ENCODE measurements at places on chromosomes 1 and 21.

- DNase-seq: no peak
Measured at GRCh38 chr1:230260831-230261230, 165.3 kb downstream of the PGBD5 start.

GRCh38 chr21:39251326-39251725 is 62.1 kb downstream of the BRWD1 start:
- no peak for DNase-seq

DNA sequence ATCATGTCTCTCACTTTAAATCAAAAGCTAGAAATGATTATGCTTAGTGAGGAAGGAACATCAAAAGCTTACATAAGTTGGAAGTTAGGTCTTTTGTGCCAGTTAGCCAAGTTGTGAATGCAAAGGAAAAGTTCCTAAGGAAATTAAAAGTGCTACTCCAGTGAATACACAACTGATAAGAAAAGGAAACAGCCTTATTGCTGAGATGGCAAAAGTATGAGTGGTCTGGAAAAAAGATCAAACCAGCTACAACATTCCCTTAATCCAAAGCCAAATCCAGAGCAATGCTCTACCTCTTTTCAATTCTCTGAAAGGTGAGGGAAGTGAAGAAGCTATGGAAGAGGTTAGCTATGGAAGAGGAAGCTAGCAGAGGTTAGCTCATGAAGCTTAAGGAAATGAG is 378.7 kb downstream of the KCNT2 start:
- no peak for DNase-seq

GRCh38 chr1:116919802-116920201 is 10.1 kb downstream of the PTGFRN start:
- DNase-seq: no peak

DNA sequence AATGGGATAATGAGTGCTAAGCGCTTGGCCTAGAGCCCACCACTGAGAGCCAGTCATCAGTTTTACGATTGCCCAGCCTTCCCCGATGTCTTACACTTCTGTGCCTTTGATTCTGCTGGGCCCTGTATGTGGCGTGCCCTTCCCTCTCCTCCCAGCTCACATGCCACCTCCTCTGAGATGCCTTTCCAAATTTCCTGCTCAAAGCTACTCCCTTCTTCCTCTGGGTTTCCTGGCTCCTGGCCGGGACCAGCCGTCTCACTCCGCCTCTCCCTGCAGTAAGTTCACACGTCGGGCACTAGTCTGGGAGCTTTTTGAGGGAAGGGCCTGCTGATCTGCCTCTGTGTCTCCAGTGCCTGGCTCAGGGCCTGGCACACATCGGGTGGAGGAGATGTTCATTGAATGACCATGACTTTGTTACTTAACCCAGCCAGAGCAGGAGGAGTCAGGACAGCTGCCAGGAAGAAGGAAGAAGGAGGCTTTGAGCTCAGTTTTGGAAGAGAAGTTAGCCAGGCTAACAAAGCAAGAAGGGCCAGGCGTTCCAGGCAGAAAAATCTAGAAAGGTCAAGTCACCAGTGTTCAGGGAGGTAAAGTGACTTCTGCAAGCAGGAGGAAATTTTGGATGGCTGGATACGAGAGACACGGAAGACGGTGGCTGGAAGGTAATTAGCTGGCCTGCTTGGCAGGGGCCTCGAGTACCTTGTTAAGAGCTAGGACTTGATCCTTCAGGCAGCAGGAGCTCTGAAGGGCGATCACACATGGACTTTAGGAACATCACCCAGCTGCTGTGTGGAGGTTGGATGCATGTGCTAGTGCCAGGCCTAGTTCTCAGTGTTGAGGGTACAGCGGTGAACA is 63.6 kb downstream of the EPHB2 start:
- no peak for DNase-seq

- no peak for DNase-seq
Measured at GRCh38 chr1:22556391-22557104, 6.7 kb upstream of the EPHA8 start.

DNA sequence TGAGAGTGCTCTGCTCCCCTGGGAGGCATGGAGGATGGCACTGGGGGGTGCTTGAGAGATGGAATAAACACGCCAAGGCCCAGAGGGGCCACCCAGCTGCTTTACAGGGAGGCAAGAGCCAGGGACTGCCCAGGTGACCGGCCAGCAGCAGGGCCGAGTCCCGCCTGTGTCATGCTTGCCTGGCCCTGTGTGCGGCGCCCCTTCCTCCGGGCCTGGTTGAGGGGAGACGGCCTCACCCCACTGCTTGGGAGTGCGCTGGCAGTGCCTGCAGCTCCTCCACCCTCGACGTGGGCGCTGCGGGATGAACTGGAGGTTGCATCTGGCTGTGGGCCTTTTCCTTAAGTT is 33.1 kb upstream of the COL6A2 start:
- no peak for DNase-seq

DNA sequence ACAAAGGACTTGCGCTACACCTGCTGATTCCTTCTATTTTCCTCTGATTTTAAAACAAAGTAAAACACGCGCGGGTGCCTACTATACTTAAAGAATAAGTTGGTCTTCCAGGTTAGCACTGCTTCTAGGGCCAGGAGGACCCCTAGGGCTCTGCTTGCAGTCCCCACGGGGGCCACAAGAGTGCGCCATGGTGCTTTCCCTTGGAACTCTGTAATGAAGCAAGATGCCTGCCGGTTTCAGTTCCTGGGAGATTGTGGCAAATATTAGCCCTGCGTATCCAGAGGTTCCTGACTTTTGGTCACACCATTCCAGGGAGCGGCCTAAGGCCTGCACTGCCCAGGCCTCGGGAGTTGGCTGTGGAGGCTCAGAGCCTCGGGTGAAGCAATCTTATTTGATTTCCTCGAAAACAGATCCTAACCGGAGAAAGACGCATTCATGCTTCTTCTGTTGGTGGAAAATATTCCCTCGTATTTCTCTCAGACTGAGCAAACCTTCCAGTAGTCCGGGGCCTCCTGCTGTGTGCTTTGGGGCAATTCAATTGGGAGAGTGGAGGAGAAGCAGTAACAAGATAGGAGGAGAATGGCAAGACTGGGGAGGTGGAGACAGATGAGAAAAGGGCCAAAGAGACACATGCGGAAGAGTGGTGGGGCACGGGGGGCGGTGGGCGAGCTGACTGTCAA is 25.3 kb downstream of the ADAM30 start:
- peak; percentile 34 for DNase-seq

- no peak for DNase-seq
Measured at GRCh38 chr1:10980841-10981727, 31.4 kb upstream of the TARDBP start.

- no peak for DNase-seq
Measured at GRCh38 chr1:196302981-196303380, 305.3 kb downstream of the KCNT2 start.

- DNase-seq: no peak
Measured at GRCh38 chr1:44784094-44785028, 3.6 kb downstream of the BEST4 start.

DNA sequence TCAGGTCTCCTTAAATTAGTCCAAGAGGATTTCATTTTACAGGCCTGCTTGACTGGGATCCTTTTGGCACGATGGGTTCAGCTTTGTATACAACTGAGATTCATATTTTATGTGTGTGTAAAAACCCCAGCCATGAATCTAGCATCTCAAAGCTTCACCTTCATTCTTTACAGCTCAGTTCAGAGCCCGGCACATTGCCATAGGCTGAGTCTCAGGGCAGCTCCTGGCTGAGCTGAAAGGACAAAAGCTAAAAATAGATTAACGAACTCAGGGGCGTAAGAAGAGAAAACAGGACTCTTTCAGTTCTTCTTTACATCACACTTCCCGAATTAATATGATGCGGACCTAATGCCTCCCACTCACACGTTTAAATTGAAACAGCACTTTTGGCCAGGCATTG is 262.8 kb upstream of the PBX1 start:
- DNase-seq: no peak

- no peak for DNase-seq
Measured at GRCh38 chr21:26177187-26177586, 6.6 kb upstream of the APP start.

DNA sequence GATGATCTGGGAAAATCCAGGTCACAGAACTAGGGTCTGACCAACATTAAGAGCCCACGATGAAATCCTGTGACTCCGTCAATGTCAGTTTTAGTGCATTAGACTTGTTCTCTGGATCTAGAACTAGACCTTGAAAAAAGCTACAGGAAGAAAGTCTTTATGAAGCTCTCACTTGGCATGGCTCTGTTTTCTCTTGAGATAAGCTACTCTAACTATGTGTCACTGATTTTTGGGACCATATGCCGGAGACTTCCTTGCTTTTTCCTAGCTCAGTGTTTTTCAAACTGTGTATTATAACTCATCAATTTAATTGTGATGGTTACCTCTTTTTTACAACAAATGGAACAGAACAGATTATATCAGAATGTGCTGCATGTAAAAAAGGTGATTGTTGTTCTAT is 379.7 kb upstream of the DAB1 start:
- DNase-seq: no peak

DNA sequence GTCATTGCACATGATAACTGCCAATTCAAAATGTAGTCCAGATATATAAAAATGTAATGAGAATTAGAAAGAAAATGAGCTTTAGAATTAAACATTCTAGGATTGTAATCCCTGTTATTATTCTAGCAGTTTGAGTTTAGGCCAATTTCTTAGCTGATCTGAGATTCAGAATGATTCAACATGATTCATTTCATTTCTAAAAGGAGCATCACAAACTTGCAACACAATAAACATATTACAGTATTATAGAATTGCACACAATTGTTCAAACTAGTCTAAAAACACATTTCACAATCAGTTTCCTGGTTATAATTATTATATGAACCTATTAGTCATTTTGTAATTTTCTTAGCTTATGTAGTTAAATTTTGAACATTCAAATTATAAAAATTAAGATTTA is 43.3 kb upstream of the TSHB start:
- DNase-seq: no peak

GRCh38 chr1:219020386-219020785 is 153.3 kb upstream of the LYPLAL1 start:
- no peak for DNase-seq

DNA sequence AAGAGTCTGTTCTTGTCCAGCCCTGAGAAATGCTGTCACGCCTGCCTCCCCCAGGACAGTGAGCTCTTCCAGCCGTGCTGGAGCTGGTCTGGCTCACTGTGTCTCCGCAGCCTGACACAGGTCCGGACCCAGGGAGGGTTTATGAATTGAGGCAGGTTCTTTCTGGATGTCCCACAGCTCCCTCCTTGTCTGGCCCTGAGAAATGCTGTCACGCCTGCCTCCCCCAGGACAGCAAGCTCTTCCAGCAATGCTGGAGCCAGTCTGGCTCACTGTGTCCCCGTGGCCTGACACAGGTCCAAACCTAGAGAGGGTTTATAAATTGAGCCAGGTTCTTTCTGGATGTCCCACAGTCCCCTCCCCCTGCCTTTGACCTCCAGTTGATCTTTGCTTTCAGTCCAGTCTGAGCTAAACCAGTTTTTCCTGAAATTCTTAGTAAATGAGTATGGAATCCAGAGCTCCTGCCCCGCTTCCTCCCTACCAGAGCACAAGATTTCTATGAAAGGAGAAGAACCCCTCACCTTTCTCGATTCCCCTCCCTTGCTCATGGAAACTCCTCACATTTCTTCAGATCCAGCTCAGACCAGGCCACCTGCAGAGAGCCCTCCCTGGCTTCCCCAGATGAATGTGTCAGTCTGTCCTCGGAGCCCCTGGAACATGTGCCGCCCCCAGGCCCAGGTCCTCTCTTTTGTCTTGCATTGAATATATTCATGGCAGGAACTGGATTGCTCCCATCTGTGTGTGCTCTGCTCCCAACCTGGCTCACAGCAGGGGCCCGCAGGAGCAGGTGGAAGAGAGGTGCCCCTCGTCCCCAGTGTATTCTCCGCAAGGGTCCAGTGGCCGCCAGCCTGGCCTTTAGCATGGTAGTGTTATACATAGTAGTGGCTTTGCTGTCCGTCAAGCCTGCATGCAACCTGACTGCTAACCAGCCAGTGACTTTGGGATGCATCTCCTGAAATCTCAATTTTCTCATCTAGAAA is 116.3 kb downstream of the EPHB2 start:
- DNase-seq: no peak

GRCh38 chr1:41670217-41670957 is 185.9 kb upstream of the EDN2 start:
- peak; percentile 24 for DNase-seq

DNA sequence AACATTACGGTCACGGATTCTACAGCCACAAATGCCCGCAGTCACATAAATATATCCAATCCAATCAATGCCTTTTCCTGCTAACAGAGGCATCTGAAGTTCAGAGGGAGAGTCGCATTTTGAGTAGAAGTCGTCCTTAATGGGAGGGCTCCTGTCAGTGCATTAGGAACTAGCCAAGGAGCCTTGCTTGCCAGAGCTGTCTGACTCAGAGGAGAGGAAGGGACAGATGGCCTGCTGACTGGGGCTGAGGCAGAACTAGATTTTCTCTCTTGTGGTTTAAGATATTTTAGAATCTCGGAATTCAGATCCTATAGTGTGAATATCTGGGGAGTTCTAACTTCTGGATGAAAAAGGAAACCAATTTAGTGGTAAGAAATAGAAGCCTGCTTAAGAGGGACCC is 10.6 kb downstream of the XKR8 start:
- DNase-seq: no peak

- DNase-seq: no peak
Measured at GRCh38 chr1:59349101-59349500, 52.2 kb downstream of the FGGY start.

GRCh38 chr1:183444243-183444642 is 26.1 kb upstream of the NMNAT2 start:
- DNase-seq: no peak

DNA sequence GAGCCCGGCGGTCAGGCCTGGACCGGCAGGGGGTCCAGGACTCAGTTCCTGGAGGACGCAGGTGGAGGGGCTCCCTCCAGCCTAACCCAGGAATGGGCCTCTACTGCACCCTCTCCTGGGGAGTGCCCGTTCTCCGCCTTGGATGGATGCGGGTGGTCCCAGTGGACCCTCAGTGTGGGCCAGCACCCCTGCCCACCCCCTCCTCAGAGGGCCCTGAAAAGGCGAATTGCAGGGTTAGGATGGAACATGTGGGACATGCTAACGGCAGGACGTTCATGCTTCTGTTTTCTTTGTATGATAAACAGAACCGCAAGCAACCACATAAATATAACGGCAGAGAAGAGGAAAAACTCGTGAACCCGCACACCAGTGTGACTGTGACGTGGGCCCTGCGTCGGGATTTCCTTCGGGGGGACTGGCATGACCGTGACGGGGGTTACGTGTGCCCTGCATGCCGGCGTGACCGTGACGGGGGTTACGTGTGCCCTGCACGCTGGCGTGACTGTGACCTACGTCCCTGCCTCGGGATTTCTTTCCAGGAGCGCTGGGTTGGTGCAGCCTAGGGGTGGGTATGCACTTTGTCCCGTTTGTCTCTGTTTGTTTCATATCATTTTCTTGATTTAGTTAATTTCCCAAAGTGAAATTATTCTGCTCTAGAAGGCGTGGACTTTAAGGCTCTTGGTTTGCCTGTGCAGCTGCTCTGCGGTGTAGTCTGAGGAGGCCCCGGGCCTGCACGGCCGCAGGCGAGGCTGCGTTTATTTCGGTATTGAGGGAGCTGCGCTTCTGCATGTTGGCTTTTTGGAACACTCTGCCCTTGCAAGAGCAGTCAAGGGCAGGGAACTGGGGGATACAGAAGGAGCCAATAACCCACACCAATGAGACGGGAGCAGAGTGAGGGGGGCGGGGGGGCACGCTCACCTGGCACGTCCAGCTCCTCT is 3.1 kb downstream of the FTCD start:
- no peak for DNase-seq
